ENCODE measurements at places on chromosomes 5 and 9.
A peak's percentile ranks its signal among the peaks of the same experiment; 100 is the strongest.

DNA sequence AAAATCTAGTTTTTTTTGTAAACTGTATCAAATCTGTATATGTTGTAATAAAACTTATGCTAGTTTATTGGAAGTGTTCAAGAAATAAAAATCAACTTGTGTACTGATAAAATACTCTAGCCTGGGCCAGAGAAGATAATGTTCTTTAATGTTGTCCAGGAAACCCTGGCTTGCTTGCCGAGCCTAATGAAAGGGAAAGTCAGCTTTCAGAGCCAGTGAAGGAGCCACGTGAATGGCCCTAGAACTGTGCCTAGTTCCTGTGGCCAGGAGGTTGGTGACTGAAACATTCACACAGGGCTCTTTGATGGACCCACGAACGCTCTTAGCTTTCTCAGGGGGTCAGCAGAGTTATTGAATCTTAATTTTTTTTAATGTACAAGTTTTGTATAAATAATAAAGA lies 24.3 kb downstream of the HMGCR start:
- no peak for DNase-seq

GRCh38 chr9:600006-600405 lies 241.5 kb upstream of the DMRT1 start:
- no peak for DNase-seq

DNA sequence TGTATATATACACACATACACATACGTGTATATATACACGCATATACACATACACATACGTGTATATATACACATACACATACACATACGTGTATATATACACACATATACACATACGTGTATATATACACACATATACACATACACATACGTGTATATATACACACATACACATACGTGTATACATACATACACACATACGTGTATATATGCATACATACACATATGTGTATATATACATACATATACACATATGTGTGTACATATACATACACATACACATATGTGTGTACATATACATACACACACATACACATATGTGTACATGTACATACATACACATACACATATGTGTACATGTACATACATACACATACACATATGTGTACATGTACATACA lies 82.6 kb downstream of the SYK start:
- DNase-seq: no peak

- no peak for DNase-seq
Measured at GRCh38 chr5:51047369-51047768, 335.9 kb upstream of the ISL1 start.

DNA sequence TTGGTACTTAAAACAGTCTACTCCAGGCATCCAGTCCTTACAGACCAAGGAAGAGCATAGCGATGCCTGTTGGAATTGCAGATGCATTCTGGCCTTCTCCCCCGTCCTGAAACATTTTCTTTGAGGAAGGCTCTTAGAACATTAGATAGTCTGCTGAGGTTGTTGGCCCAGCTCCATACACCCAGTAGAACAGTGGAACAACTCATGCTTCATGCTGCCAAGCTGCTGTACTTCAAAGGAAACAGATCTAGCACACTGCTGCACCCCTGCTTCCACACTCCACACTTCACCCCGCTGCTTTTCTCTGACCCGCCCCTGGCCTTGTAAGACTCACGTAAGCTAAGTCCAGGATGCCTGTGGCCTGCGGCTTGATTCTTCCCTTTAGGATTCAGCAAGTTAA lies 33.4 kb upstream of the NCS1 start:
- DNase-seq: peak; percentile 79

Measured in fibroblast of skin of left quadriceps (primary cell).